ENCODE measurements at places on chromosomes 2 and 18.
A peak's percentile ranks its signal among the peaks of the same experiment; 100 is the strongest.

DNA sequence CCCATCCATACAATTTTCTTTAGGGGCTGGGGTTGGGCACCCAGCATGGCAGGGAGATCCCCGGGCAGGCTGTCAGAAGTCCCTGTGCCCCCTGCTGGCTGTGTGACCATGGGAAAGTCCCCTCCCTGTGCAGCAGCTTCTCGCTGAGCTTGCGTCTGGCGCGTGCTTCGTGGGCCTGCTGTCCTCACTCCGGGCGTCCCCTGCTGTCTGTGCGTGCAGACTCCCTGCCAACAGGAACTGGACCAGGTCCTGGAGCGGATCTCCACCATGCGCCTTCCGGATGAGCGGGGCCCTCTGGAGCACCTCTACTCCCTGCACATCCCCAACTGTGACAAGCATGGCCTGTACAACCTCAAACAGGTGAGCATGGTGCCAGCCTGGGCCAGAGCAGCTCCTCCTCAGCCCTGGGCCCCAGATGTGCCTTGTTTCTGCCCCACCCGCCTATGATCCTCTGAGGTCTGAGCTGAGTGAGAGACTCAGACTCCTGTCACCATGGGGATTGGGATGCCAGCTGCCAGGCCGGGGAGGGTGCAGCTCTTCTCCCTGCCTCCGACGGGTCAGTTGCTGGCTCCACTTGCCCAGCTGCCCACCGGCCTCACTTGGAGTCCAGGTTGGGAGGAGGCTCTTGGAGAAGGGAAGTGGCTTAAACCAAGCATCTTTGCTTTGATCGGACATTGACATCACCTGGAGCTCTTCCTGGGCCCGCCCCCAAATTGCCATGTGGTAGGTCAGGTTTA is 28.6 kb downstream of the IGFBP2 start:
- no peak for DNase-seq

- DNase-seq: no peak
Observed at GRCh38 chr2:163640542-163641193, 95.1 kb downstream of the FIGN start.

GRCh38 chr2:17818235-17818815 is 2.1 kb downstream of the MSGN1 start:
- DNase-seq: no peak

- DNase-seq: no peak
Observed at GRCh38 chr2:92073036-92073814, 2798.0 kb upstream of the TEKT4 start.

DNA sequence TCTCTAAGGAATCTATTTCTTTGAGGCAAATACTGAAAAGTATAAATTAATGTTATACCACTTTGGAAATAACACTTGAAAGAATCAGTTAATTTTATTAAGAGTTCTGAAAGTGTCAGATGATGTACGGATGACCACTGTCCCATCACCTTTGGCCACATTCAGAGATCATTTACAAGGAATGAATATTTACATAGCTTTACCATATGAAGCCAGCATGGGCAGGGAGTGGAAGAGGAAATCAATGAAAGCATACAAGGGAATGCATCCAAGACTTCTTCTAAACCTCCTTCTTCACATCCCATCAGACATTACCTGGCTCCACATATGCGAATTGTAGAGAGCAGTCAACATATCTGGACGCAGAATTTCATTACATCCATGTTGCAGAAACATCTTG is 123.4 kb downstream of the RIF1 start:
- DNase-seq: no peak

- no peak for DNase-seq
Observed at GRCh38 chr2:106523976-106524665, 37.0 kb downstream of the CD8B2 start.

DNA sequence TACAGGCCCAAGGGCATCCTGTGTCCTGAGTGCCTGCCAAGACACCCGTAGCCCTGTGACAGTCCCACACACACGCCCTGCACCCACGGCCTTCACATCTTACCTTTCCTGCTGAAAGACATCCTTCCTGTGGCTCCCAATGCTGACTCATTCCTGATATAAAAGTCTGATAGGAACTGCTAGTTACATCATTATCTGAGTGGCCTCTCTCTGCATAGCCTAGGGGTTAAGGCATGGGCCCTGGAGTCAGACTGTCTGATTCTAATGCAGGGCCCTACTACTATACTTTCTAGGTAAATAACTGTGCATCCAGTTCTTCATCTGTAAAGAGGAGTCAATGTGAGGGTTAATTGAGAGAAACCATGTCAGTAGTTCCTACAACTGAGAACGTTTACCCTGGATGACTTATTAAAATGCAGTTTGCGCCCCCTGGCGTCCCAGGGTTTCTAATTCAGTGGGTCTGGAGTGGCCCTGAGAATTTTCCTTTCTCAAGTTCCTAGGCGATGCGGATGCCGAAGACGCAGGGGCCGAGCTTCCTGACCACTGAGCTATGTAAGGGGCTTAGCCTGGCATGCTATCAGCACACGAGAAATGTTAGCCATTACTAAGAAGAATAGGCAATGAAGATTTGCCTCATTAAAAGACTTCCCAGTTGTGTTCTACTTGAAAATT is 6.0 kb upstream of the GPR45 start:
- peak; percentile 53 for DNase-seq

DNA sequence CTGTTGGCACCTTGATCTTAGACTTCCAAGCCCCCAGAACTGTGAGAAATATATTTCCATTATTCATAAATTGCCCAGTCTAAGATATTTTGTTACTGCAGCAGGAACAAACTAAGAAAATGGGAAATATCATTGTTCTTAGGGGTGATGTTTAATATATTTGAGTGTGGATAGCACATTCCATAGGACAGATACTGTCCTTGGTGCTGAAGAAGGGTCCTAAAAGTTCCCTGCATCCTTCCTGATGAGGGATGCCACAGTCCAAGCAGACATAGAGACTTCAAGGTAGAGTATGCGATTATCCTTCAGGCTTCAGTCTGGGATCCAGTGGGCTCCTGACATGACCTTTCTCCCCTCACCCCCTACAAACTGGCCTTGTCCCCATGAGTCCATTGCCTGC is 689.0 kb downstream of the TDRD15 start:
- no peak for DNase-seq

GRCh38 chr2:12457831-12458230 is 258.9 kb upstream of the TRIB2 start:
- no peak for DNase-seq

- peak; percentile 62 for DNase-seq
Observed at GRCh38 chr2:216519154-216519762, 20.6 kb downstream of the RPL37A start.
